A549 treated with ZK216348 at 1 μM for 4 hours (cell line): ENCODE measurements at places on chromosomes 16 and 17. TPM values are rescaled to one million over a fixed set of nuclear protein-coding genes. Genes with fewer than 3 reads are reported as not detected.

Gene CIBAR2
- total RNA-seq, result not detected in 5 replicates

Gene CCL7
- total RNA-seq, result 0.65 TPM in 1 of 5 replicates, not detected in the others

Gene ZNF652
- total RNA-seq, result 6.9 to 10.6 TPM (median 7.7 TPM) in 5 replicates

Gene TMEM238L
- total RNA-seq, result not detected in 5 replicates

Gene KCNH4
- 0.18 to 0.48 TPM (median 0.33 TPM) in 5 replicates for total RNA-seq

Gene RASL10B
- 0.12 to 0.15 TPM (median 0.14 TPM) in 4 of 5 replicates, not detected in the other for total RNA-seq

Gene HBA1
- 0.93 to 2.3 TPM (median 1.6 TPM) in 5 replicates for total RNA-seq

Gene CALB2
- total RNA-seq, result 4.7 to 7.1 TPM (median 5.1 TPM) in 5 replicates

Gene SEPTIN1
- total RNA-seq, result 1.9 to 2.3 TPM (median 2.2 TPM) in 5 replicates

Gene NLRC3
- 0.04 to 0.05 TPM in 2 of 5 replicates, not detected in the others for total RNA-seq

Gene DNASE1L2
- 0.75 to 2.1 TPM (median 1.6 TPM) in 5 replicates for total RNA-seq

Gene FXR2
- total RNA-seq, result 45.1 to 62.0 TPM (median 57.6 TPM) in 5 replicates

Gene SMG6
- 20.6 to 30.9 TPM (median 26.7 TPM) in 5 replicates for total RNA-seq

Gene KRTAP2-2
- not detected in 5 replicates for total RNA-seq

Gene CCL14
- not detected in 5 replicates for total RNA-seq

Gene ALOXE3
- total RNA-seq, result 5.6 to 9.2 TPM (median 8.1 TPM) in 5 replicates
